ENCODE measurements at places on chromosomes 5 and 9.

GRCh38 chr9:124501771-124502320 lies 5.4 kb downstream of the NR5A1 start:
- no peak for DNase-seq

DNA sequence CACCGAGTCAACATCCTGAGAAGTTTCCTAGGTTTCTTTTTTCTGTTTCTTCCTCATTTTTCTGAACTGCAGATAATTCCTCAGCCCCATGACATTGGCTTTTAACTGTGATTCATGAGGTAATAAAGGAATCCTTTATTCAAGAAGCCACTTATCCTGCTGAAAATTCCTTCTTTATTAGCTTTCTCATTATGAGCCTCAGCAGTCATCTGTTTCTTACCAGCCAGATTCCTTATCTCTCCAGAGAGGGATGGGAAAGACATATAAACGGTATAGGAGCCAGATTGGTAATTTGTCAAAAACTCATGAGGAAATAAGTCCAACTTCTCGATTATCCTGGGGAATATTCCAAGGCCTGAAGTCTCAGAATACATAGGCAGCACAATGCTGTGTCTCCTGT lies 465.4 kb downstream of the ICE1 start:
- DNase-seq: no peak

DNA sequence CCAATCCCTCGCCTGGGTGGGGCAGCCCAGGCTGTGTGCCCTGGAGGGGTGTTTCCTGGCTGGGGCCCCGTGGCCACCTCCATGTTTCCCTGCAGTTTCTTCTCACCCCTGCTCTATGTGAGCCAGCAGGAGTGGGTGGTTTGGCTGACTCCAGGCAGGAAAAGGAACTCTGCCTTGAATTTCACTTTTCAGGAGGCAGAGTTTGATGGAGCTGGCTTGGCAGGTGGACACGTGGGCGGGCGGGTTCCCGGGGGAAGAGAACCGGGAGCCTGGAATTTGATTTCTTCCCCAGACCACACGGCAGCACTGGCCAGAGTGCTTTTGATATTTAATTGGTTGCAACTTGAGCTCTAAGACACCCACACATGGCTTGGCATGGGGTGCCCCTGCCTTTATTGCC lies 119.8 kb upstream of the PANK3 start:
- DNase-seq: no peak

GRCh38 chr9:25350011-25350410 lies 328.2 kb downstream of the TUSC1 start:
- DNase-seq: no peak

GRCh38 chr5:3680821-3681220 lies 85.2 kb downstream of the IRX1 start:
- DNase-seq: no peak

DNA sequence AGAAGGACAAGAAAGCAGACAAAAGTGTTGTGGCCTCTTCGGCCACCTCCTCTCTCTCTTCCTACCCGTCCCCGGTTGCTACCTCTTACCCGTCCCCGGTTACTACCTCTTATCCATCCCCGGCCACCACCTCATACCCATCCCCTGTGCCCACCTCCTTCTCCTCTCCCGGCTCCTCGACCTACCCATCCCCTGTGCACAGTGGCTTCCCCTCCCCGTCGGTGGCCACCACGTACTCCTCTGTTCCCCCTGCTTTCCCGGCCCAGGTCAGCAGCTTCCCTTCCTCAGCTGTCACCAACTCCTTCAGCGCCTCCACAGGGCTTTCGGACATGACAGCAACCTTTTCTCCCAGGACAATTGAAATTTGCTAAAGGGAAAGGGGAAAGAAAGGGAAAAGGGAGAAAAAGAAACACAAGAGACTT lies 2.4 kb downstream of the EGR1 start:
- no peak for DNase-seq

- no peak for DNase-seq
Observed at GRCh38 chr9:19173598-19174125, 46.4 kb upstream of the PLIN2 start.

GRCh38 chr9:16828340-16829281 lies 41.9 kb downstream of the BNC2 start:
- DNase-seq: no peak

DNA sequence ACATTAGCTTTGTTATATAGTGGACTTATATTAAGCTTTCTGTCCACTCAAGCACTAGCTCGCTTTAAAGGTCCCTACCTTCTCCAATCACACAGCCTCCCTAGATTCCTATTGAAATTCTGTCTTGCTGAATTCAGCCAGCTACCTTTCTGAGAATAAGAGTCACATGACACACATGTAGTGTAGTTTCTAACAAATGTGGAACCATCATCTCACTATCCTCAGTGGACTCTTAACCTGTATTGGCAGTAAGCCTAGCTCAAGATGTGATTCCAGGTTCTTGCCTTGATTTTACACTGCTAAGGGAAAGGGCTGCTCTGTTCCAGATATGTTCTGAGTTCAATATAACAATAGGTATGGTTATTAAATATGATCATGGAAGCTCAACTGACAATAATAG lies 11.4 kb downstream of the FAM219A start:
- no peak for DNase-seq

- DNase-seq: no peak
Observed at GRCh38 chr9:97412626-97413385, 910 bp downstream of the TDRD7 start.

DNA sequence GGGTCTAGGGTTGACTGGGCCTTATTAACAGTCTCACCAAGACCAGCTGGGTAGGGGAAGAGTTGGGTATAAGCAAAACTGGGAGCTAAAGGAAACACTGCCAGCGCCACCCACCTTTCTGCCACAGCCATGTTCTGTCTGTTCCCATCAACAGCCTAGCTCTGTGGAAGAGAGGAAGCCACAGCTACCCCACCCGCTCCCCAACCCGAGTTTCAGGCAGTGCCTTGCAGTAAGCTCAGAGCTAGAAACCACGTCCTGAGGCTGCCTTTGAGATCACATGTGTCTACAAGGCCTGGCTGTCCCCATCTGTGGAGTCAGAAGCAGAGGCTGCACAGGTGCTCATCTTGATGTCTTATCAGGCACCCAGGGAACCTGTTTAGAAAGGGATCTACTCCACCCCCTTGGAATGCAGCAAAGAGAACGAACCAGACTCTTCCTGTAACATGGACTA lies 15.3 kb downstream of the HNRNPH1 start:
- no peak for DNase-seq

- no peak for DNase-seq
Observed at GRCh38 chr9:71764463-71764862, 3.9 kb downstream of the CEMIP2 start.

GRCh38 chr9:38652044-38652443 lies 31.6 kb upstream of the ANKRD18A start:
- no peak for DNase-seq

DNA sequence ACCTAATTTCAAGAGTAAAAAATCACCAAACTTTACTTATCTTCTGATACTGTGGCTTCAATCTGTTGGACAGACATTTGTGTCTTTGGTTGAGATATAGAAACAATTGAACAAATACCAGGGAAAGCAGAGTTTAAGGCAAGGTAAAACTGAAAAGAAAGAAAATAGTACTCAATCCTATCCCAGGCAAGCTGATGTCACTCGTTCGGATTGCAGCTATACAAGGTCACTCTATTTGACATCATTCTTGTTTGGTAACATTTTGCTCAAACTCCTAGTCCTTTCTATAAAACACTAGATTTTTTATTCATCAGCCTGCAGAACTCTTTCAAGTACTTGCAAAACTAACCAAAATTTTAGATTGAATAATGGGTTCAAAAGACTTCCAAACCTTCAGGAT lies 91.9 kb upstream of the ANKRD55 start:
- DNase-seq: no peak

DNA sequence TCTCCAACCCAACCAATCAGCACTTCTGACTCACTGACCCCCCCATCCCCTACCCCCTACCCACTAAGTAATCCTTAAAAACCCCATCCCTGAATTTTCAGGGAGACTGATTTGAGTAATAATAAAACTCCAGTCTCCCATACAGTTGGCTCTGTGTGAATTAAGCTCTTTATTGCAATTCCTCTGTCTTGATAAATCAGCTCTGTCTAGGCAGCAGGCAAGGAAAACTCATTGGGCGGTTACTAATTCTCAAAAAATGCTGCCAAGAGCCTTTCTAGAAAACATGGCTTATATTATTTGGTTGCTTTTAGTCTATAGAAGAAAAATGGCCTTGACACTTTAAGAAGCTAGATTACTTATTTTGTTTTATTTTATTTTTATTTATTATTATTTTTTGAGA lies 131.7 kb downstream of the SUSD1 start:
- no peak for DNase-seq

DNA sequence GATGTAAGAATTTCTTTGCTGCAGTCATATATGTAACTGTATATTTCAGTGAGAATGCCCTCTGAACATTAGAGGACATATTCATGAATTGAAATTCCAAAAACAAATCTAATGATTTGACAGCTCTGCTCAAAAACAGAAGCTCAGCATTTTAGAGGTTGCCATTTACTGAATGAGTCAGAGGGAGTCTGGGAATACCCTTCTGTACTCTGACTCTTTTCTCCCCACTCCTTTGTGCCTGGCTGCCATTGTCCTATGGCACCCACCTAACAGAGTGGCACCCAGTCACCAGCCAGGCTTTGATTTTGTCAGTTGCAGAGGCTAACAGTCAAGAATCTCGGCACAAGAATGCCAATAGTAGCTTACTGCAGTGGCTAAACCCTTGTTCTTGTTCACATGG lies 133.6 kb downstream of the ATG10 start:
- DNase-seq: no peak

DNA sequence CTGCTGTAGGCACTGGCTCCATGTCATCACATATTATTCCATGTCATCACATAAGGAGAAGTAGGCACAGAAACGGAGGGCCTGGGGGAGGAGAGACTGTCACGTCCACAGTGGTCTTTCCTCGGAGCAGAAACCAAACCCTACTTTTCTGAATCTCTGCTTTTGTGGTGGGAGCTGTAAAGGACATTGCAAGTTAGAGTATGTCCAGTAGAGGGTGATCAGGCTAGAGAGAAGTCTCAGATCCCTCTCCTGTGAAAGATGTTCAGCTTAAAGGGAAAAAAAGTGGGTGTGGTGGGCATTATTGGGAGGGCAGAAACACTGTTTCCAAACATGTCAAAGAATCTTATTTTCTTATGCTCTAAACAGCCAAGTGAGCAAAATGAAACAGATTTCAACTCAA lies 19.4 kb upstream of the FBP2 start:
- DNase-seq: no peak

DNA sequence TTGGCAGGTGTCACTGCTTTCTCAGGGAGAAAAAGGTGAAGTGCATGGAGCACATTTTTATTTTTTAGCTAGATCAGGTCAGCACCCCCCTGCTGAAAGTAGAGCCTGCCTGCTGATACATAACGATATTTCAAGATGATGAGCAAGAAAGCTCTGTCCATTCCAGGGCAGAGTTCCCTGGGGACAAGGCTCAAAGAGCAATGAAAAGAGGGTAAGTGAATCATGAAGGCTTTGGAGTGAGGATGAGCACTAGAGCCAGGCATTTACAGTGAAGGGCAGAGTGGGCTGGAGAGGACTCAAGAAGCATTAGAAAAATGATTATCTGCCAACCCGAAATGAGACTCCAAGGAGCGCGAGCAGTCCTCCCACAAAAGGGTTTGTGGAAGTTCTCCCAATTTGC lies 345.7 kb downstream of the TLE4 start:
- DNase-seq: no peak

- DNase-seq: no peak
Observed at GRCh38 chr5:32581010-32581785, 4.2 kb upstream of the SUB1 start.

GRCh38 chr5:178624631-178625546 lies 2.0 kb downstream of the CLK4 start:
- DNase-seq: no peak

All from keratinocyte (primary cell).